ENCODE measurements at places on chromosomes 3 and 15.

DNA sequence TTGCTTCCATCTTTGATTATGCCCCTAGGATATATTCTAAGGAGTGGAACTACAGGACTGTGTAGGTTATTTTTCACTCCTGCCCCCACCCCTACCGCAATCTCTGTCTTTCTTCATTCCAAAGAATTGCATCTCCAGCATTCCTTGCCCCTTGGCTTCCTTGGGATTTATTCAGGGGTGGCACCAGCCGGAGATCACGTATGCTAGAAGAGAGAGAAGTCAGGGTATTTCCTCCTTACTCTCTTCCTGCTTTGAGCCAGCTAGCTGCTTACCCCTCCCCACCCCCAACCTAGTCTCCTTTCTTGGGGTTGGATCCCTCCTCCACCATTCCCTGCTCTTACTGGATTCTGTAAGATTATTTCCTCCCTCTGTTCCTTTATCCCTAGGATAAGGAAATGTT is 35.0 kb upstream of the DENND4A start:
- no peak for DNase-seq

GRCh38 chr3:158733656-158734055 is 1.4 kb upstream of the RARRES1 start:
- no peak for DNase-seq

- DNase-seq = no peak
Observed at GRCh38 chr3:189322339-189322738, 150.6 kb downstream of the TPRG1 start.

DNA sequence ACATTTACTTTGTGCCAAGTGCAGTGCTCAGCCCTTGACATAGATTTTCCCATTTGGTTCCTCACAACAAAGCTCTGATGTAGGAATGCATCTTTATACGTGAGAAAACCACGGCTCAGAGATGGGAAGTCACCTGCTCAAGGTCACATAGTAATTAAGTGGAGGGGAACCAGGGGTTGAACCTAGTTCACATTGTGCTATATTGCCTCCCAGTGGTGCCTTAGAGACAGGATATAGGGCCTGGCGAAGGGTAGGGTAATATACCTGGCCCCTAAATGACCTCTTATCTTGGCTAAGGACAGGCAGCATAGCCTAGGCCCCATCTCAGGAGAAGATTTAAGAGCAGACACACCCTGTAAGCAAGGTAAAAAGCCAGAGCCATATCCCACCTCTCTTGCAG is 71.5 kb downstream of the FOXP1 start:
- no peak for DNase-seq

Data from activated CD4-positive, alpha-beta T cell treated with anti-CD3 and anti-CD28 coated beads for 24 hours (primary cell).